ENCODE measurements at places on chromosomes 12 and 14. TPM values are rescaled to one million over a fixed set of nuclear protein-coding genes. Genes with fewer than 3 reads are reported as not detected.

The MLF2 gene
- 167 TPM for polyA plus RNA-seq

GRCh38 chr14:61542848-61543790, 152.2 kb upstream of the HIF1A start:
- no peak for DNase-seq

The FGF6 gene
- not detected for polyA plus RNA-seq

DNA sequence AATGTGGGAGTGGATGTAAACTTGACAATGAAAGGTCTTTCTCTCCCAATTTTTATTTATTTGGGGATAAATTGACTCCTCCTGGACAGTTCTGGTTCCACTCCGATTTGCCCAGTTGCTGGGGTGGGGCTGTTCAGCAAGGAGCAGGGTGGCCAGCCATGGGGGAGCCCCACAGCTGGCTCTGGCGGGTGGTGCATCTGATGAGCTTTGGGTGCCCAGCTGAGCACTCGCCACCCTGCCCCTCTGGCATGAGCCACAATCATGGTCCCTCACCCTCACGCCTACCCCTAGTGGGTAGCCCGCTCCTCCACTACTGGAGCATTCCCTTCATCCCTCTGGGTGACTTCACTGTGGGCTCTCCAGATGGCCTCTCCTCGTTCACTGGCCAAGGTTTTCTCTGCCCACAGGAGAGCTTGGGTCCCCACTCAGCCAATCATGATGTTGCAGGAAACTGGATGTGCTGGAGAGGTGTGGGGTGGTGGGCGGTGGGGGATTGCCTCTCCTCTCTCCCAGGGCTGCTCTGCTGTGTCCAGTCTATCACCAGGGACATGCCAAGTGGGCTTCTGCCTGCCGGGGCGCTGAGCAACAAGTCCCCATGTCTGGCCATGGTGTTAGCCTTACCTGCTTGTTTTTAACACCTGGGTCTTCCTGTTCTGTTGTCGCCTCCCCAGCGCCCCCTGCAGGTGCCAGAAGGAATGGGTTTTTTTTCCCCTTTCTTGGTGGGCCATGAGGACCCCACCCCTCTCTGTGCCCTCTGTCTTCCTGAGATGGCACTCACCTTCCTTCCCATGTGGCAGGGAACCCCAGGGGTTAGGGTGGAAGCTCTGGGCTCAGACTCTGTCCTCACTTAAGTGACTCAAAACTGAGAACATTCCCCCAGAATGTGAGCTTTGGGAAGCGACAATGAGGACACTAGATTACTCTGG, 3.4 kb downstream of the CYP46A1 start:
- peak; percentile 19 for DNase-seq

DNA sequence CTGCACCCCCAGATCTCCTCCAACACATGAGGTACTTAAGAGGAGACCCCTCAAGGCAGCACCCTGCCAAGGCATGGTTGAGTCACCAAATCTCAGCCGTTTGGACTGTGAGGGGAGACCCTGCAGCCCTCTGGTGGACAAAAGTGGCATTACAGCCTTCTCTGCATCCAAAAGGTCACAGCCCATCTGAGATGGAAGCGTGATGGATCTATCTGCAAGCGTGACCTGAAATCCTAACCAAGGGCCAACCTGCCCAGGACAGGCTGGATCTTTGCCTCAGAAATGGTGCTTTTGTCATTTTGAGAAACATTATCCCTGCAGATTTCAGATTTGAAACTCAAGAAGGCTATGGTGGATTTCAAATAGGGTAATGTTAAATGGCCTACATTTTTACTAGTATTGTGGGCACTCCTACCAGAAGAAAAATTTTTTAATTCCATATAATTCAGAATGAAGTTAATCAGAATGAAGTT, 23.7 kb upstream of the DHRS4 start:
- peak; percentile 87 for DNase-seq

DNA sequence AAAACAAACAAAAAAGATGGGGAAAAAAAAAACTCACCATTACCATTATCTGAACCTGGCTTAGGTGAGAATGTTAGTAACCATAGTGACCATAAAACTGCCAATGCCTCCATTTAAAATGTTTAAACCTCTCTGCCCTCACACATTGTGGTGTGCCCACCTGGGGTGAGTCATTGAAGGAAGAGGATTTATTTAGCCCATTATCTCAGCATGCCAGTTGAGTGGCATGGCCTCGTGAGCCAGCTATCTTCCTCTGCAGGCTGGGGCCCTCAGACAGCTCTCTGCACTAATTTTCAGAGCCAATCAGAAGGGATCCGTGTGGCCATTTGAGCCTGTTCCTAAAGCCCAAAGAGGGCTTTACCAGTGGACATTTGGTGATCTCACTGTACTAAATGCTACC, 81.8 kb upstream of the CCDC198 start:
- no peak for DNase-seq

- DNase-seq: peak; percentile 63
Observed at GRCh38 chr14:69657950-69658355, 46.6 kb downstream of the SUSD6 start.

GRCh38 chr12:24760162-24760561, 188.7 kb downstream of the BCAT1 start:
- DNase-seq: peak; percentile 95

The SIX6 gene
- not detected for polyA plus RNA-seq

- DNase-seq: no peak
Observed at GRCh38 chr14:81392052-81392451, 8.1 kb downstream of the STON2 start.

DNA sequence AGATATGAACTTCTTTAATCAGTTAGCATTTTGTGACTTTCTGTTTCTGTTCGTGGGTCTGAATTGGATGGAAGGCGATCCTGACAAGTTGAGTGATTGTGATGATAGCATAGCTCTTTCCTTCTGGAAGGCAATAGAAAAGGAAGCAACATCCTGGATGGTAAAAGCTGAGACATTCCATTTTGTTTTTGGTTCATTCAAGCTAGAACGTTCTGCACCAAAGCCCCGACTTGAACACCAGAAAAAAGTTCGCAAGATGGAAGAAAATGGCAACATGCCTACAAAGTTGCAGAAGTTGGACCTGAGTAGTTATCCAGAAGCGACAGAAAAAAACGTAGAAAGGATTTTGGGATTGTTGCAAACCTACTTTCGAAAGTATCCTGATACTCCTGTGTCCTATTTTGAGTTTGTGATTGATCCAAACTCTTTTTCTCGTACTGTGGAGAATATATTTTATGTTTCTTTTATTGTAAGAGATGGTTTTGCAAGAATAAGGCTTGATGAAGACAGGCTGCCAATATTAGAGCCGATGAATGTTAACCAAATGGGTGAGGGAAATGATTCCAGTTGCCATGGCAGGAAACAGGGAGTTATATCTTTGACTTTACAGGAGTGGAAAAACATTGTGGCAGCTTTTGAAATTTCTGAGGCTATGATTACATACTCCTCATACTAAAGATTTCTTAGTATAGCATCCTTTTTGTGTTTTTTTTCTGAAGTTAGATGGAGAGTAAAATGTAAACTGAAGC, 896 bp downstream of the EID3 start:
- no peak for DNase-seq
